Neural crest cell (in vitro differentiated cells): ENCODE measurements at places on chromosomes 4 and X. TPM values are rescaled to one million over a fixed set of nuclear protein-coding genes. Genes with fewer than 3 reads are reported as not detected.

CT45A10 gene
- total RNA-seq = not detected in 2 replicates

PSAPL1 gene
- total RNA-seq = not detected in 2 replicates

DNA sequence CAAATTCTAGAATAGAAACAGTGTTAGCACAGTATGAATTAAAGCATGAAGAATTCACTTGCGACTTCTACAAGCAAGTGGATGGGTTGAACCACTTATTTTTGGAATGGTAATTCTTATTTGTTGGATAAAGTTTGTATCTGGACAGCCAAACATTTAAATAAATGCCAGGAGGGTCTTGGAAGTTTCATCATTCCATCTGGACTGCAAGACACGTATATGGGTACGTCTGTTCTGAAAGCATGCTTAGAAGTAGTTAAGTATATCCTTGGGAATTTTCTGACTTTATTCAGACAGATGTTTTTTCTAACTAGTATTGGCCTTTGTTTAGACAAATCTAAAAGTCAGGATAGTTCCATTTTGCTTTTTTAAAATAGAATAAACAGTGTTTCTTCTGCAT lies 77.5 kb upstream of the CASK start:
- DNase-seq = no peak

- DNase-seq = no peak
Observed at GRCh38 chr4:87982036-87982435, 6.5 kb downstream of the SPP1 start.

- DNase-seq = no peak
Observed at GRCh38 chrX:153702336-153703035, 14.8 kb downstream of the SLC6A8 start.

- no peak for DNase-seq
Observed at GRCh38 chr4:176838601-176839433, 46.1 kb upstream of the VEGFC start.

DNA sequence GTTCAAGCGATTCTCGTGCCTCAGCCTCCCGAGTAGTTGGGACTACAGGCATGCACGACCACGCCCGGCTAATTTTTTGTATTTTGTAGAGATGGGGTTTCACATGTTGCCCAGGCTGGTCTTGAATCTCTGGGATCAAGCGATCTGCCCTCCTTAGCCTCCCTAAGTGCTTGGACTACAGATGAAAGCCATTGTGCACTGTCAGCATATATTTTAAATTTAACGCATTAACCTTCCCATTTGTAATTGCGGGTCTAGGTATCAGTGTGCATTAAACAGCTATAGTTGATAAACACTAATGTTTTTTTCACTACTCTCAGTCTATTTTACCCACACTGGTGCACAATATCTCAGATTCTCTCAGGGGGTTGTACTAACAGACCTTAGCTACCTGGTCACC lies 1930.8 kb downstream of the C4orf33 start:
- DNase-seq = no peak

- DNase-seq = no peak
Observed at GRCh38 chr4:9602389-9602914, 158.2 kb downstream of the DEFB131A start.
